ENCODE measurements at places on chromosomes 2 and 18. TPM values are rescaled to one million over a fixed set of nuclear protein-coding genes. Genes with fewer than 3 reads are reported as not detected.

DNA sequence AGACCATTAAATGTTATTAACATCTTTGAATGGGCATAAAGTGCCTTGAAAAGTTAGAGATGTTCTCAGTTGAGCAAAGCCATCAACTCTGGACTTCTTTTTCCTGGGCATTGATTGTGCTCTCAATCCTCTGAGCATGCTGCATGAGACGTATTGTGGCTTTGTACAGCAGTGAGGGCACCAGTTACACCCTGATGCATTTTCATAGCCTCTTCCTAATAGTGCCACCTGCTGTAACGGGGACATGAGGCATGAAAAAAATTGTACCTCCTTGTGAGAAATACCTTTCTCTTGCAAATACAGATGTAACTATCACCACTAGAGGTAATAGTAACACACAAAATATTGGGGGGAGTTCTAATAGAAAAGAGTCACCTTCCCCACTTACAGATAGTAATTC is 697.5 kb downstream of the TMEM182 start:
- no peak for DNase-seq

GRCh38 chr2:6917071-6917760 is at the start of gene RNF144A:
RNF144A (plus strand) TSS chr2:6917412; CDS start chr2:6996927, 79,515 bp downstream.
- peak; percentile 67 for DNase-seq

GRCh38 chr2:29433128-29433527 is 317.9 kb downstream of the CLIP4 start:
- no peak for DNase-seq

DNA sequence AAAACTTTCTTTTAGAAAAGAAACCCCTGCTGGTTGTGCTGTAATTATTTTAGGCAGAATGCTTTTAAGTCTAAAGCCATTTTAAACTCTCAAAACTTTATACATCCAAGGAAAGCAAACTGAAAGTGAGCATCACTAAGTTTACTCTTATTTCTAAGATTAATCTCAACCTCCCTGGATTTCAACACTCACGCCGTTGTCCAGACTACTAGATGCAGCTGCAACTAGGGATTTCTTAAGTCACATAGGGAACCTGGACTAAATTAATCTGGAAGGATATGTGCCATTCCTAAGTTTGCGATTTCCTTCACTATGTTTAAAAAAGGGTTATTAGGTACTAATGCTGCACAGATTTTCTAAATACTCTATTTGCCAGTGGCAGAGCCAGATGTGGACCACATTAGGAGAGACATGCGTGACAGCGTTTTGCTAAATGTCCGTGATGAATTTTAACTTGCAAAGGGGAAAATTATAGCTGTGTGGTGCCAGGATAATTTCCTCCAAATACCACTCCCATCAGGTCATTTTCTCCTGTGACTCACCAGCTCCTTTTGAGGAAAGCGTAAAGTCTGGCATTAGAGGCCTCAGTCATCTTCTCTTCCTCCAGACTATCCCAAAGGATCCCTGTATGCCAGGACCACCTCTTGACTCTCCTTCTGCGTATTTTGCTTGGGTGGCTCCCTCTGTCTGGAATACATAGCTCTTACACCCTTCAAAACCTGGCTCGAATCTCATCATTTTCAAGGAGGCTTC is 143.7 kb downstream of the ATL2 start:
- no peak for DNase-seq

Gene POTEC
- not detected for total RNA-seq

DNA sequence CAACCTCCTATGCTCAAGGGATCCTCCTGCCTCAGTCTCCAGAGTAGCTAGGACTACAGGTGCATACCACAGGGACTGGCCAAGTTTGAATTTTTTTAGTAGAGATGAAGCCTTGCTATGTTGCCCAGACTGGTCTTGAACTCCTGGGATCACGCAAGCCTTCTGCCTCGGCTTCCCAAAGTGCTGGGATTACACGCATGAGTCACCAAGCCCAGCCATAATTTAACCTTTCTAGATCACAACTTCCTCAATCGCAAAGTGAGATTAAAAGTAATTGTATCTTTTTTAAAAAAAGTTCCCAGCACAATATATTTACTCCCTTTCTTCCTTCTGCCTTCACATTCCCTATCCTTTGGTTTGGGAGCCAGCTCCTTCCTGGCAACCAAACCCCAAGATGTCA is 5.8 kb upstream of the PPP1CB start:
- no peak for DNase-seq
